ENCODE measurements at places on chromosomes 12 and 14.

- no peak for DNase-seq
Measured at GRCh38 chr12:57134949-57135348, 6.7 kb downstream of the LRP1 start.

DNA sequence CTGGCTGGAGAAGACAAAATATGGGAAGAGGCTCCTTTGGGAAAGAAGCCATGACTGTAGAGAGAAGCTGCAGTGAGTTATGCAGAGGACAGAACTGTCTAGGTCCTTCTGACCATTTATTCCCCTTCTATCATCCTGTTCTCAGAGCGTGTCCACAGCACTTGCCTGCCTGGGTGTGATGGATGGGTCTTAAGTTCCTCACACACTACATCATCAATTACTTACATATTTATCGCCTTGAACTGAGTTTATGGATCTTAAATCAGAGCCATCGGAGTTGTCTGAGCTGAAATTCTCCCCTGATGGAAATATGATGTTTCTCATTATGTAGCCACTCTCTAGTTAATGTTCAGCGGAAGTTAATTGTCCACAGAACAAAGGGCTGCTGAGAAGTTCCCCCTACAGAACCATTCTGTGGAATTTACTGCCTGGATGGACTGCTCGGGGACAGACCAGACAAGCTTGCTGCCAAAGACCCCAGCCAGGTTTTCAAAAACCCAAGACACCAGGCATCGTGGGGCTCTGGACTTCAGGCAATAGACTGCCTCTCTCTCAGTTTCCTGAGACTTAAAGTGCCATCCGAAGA is 232.5 kb upstream of the NOS1 start:
- no peak for DNase-seq

GRCh38 chr12:106299202-106299774 is 3.2 kb upstream of the TCP11L2 start:
- DNase-seq: no peak

- no peak for DNase-seq
Measured at GRCh38 chr12:16198884-16199283, 78.6 kb downstream of the SLC15A5 start.

DNA sequence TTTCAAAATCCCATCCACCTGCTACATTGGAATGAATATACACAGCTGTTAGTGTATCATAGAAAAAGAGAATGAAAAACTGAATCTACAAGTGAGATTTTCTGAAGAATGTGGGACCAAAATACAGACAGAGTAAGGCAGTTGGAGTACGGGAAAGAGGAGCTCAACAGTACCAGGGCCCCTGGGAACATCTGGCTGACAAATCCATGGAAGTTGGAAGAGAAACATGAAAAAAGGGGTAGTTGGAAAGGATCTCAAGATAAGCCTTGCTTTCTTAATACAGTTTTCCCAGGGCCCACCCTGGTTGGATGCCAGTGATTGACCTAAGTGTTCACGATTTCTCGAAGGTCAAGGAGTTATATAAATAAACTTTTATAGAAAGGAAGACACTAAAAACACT is 54.0 kb upstream of the SLCO1C1 start:
- DNase-seq: no peak

DNA sequence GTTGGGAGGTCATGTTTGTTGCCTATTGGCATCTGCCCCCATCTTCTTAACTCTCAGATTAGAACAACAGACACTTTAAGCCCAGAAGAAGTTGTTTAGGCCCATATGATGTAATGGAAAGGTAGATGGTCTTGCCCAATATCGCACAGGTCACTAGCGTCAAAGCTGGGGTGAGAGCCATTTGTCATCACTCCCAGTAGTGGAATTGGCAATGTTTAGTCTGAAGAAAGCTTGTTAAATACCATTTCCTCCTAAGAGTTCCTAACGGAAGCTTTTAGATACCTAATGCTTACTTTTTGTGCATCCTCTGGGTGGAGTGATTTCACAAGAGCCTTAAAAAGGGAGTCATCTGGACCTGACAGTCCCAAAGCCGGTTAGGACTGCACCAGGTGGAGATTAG is 125.4 kb downstream of the DACT1 start:
- no peak for DNase-seq

- DNase-seq: no peak
Measured at GRCh38 chr12:103632554-103633216, 45.6 kb downstream of the STAB2 start.

DNA sequence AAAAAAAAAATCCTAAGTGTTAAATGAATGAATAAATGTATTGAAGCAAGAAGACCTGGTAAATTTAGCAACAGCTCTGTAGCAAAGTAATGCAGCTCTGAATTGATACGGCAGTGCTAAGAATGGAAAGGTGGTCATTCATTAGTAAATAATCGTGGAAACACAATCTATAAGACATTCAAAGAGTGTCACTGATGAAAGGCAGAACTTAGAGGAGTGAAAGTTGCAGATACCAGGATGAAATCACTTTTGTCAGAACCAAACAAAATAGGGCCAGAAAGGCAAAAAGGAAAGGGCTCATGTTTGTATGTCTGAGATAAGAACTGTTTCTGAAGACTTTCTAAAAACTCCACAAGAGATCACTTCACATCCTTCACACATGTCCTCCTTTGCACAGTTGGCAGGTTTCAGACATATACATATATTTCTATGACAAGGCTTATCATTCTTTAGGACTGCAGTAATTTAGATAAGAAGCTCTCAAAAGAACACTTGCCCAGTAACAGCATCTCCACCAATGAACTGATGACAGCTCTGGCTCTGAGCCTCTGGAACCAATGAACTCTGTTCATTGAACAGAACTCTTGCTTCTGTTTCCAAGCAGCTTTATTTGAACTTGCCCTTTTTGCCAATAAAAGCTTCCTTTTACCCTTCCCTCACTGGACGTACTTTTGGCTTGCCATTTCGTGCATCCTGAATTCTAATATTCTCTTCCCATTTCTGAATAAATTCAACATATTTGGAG is 4.2 kb upstream of the LRR1 start:
- DNase-seq: no peak

DNA sequence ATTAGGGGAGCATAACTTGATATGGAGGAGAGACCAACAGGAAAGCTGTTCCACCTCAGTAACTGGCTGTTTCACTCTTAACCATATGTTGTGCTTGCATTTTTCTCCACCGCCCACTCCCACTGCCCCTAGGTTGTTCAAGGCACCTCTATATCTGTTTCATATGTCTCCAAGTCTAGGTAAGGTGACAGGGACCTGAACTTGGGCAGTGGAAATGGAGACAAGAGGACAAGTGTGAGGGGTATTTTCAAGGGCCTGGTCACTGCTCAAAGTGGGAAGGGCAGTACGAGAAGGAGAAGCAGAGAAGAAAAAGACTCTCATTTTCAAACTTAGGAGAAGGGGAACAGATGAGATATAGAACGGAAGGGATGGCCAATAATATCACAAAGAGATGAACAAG is 3.1 kb downstream of the SLC38A1 start:
- no peak for DNase-seq

DNA sequence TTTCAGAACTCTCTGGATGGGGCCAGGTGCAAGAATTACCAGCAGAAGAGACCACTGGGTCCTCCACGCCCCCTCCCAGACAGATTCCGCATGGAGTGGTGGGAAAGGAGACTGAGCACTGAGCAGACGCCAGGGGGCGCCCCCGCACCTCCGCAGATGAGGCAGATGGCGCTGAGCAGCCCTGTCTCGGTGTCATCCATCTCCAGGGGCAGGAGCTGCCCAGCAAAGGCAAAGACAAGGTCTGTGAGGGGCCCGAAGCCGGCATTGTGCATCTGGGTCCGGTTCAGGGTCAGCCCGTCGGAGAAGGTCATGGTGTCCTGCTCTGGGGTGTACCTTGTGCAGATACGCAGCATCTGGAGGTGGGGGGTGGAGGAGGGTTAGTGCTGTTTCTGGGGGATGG is 6.3 kb upstream of the ITGB7 start:
- DNase-seq: peak; percentile 74

DNA sequence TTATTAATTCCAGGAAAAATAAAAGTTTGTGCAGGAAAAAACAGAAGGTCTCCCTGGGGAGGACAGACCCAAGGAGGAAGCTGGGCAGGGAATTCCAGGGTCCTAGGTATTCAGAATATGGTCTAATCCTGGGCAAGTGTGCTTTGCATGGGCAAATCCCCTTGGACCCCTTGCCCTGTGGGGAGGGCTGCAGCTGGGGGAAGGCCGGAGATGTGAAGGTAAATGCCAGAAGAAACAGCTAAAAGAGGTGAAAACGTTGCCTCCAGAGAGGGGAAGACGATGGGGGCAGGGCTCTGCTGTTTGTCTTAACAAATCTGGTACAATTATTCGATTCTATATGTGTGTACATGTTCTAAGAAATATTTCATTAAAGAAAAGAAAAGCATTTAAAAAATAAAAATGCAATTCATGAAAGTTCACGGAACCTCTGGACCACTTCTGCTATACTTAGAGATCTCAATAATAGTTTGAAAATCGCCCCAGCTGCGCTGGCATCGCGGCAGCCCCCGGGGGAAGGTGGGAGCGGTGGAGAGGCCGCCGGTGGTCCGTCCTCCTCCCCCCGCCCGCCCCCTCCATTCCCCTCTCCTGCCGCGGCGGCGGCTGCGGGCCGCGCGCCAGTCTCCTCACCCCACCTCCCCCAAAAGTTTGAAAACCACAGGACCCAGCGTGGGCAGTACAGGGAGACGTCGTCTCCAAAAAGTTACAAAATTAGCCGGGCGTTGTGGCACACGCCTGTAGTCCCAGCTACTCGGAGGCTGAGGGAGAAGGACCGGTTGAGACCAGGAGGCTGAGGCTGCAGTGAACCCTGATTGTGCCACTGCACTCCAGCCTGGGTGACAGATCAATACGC is 1.5 kb upstream of the PRPF40B start:
- no peak for DNase-seq

- no peak for DNase-seq
Measured at GRCh38 chr12:6476489-6476888, 6.0 kb upstream of the VAMP1 start.

DNA sequence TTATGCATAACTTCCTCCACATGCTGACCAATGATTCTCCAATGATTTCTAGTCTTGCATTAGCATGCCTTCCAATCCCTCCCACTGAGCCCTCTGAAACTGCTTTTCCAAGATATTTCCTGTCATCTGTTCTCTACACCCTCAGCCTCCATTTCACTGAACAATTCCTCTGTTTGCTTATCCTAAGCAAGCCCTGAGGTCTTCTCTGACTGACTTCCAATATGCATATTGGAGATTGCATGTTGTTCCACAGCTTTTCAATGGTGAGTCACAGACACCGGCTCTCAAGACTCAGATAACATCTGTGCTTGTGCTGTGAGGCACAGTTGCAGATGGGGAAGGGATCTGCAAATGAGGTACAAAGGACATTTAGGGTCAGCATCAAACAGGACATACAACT is 141.0 kb downstream of the SLC16A7 start:
- no peak for DNase-seq

- no peak for DNase-seq
Measured at GRCh38 chr12:107616941-107617340, 68.7 kb upstream of the PWP1 start.

GRCh38 chr12:103820361-103820760 is 20.7 kb downstream of the NT5DC3 start:
- DNase-seq: no peak

DNA sequence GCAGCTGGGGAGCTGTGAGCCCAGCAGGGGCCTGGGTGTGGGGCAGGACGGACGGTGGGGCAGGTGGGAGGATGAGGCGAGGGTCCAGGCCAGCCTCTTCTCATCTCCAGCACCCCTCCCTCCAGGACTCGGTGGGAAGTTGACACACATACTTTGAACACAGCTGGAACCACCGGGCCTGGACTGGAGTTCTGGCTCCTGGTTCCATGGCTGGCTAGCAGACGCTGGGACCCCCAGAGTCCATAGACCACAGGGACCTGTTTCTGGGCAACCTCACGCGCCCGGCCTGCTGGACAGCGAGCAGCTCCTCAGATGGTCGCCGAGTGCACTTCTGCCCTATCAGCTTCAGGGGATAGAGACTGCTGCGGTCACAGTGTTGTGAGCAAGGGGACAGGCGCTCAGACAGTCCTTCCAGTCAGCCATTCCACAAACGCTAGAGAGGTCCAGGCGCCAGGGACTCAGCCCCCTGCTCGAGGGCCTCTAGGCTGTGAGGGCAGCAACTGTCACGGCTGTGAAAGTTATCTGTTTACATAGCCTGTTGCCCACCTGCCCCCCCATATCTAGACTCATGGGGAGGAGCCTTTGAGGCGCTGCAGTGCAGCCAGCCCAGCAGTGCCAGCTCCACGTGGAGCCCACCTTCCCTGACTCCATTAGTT is 25.2 kb downstream of the TCHP start:
- DNase-seq: no peak

- DNase-seq: no peak
Measured at GRCh38 chr14:100056964-100057795, 8.0 kb upstream of the EVL start.

DNA sequence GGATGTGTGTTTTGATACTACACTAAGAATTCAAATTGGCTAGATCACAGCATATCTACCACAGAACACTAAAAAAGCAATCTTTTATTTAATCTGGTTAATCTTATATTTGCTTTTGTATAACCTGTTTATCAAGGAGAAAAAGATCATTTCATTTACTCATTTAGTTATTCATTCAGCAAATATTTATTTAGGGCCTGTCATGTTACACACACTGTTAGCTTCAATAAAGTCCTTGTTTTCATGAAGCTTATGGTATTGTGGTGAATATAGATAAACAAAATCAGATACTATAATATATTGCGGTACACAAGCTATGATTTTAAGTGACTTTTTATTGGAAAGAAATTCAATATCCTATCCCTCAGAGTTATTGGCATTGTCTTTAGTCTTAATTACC is 350.8 kb downstream of the LRFN5 start:
- DNase-seq: no peak

DNA sequence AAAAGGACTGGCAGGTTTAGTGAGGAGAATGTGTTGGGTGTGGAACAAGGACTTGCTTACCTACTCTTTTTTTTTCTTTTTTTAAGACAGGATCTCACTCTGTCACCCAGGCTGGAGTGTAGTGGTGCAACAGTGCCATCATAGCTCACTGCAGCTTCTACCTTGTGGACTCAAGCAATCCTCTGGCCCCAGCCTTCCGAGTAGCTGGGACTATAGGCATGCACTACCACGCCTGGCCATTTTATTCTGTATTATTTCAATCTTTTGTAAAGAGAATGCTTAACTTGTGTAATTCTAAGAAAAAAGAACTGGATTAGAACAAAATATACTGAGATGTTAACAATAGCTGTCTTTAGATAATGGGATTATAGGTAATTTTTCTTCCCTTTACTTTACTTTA is 1.9 kb upstream of the VRTN start:
- no peak for DNase-seq

- no peak for DNase-seq
Measured at GRCh38 chr12:77606348-77606747, 224.3 kb upstream of the NAV3 start.
